ENCODE measurements at places on chromosomes 3 and 15.

- DNase-seq: no peak
- peaks cover 36% of the 10 kb centered on the region for H3K27me3 ChIP-seq
- peaks cover 20% of the 10 kb centered on the region for H3K4me1 ChIP-seq
- no peak overlapping the region for H3K27ac ChIP-seq
- H3K36me3 ChIP-seq: peaks cover 24% of the 10 kb centered on the region
These were observed 3.7 kb upstream of the ZNF662 start for GRCh38 chr3:42902257-42902656.

- H3K4me1 ChIP-seq: peaks cover 34% of the 10 kb centered on the region
- H3K36me3 ChIP-seq: no peaks in the 10 kb centered on the region
- no peak overlapping the region for H3K27ac ChIP-seq
- peaks cover 4% of the 10 kb centered on the region for H3K27me3 ChIP-seq
- no peak overlapping the region for H3K4me3 ChIP-seq
- no peak for DNase-seq
These were observed 241.4 kb downstream of the NFKBIZ start for GRCh38 chr3:102090721-102091045.

DNA sequence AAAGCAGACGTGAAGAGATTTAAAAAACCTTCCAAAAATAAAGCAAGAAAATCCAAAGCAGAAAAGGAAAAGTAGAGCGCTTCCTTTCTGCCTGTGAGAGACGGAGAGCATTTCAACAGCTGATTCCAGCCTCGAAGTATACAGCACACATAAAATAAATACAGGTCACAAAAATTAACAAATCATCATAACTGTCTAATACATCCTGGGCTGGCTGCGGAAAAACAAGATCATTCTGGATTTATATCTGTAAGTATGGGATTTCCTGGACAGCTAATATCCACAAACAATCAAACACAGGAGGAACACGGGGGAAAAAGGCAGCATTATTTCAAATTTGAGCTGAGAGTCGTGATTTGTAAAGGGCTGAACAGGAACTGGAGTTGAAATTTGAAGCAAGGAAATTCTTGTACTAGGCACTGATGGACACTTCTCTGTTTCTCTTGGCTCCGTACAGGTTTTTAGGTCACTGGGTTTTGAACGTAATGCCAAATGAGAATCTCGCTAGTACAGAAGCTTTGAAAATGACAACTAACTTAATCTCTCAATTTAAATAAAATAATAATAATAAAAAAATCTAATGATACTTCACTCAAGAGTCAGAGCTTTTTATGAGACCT, 577.7 kb downstream of the FOXP1 start:
- H3K4me3 ChIP-seq: no peak overlapping the region
- peaks cover 27% of the 10 kb centered on the region for H3K36me3 ChIP-seq
- peaks cover 58% of the 10 kb centered on the region for H3K4me1 ChIP-seq
- no peaks in the 10 kb centered on the region for H3K27me3 ChIP-seq
- no peak for DNase-seq

- peaks cover 64% of the 10 kb centered on the region for H3K4me1 ChIP-seq
- peak overlapping the region; percentile 94 for H3K4me3 ChIP-seq
- H3K27ac ChIP-seq: peak overlapping the region; percentile 95
These were observed 1.1 kb downstream of the CMTM7 start for GRCh38 chr3:32392536-32393302.

DNA sequence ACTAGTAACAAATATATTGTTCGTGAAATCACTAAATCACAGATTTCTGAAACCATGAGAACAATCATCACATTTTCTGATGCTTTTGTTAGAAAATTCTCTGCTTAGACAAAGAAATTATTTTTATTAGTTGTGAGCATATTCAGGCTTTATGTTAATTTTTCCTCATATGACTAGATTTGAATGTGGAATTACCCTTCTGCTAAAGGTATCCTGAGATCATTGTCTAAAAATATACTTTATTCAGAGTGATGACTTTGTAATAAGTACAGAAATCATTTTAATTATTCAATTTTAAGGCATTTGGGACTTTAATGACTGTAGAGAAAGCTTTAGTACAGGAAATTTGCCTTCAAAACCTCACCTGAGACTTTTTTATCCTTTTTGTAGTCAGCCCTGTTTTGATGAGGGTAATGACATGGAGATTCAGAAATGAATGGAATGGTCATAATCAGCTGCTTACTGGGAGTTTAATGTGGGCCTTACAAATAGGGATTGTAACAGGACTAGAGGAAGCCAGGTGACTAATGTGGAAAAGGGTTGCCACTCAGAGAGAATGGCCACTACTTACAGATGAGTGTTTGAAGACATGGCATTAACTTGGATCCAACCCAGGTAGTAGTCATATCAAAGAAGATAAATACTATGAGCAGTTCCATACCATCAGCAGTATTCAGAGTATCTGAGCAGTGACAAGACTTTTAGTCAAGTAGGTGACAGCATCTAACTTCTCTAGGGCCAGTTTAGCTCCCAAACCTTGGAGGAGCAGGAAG, 148.3 kb downstream of the MBNL1 start:
- H3K4me1 ChIP-seq: peaks cover 41% of the 10 kb centered on the region
- H3K4me3 ChIP-seq: no peak overlapping the region
- peaks cover 85% of the 10 kb centered on the region for H3K36me3 ChIP-seq
- peak overlapping the region; percentile 11 for H3K27ac ChIP-seq

GRCh38 chr15:31049111-31049510, 52.4 kb downstream of the TRPM1 start:
- H3K36me3 ChIP-seq: no peaks in the 10 kb centered on the region
- H3K4me3 ChIP-seq: no peak overlapping the region
- H3K27me3 ChIP-seq: peaks cover 9% of the 10 kb centered on the region
- peaks cover 5% of the 10 kb centered on the region for H3K4me1 ChIP-seq
- H3K27ac ChIP-seq: no peak overlapping the region
- DNase-seq: no peak

GRCh38 chr15:89898614-89899294, 5.0 kb upstream of the AP3S2 start:
- H3K27me3 ChIP-seq: peaks cover 2% of the 10 kb centered on the region
- peaks cover 10% of the 10 kb centered on the region for H3K4me1 ChIP-seq
- H3K27ac ChIP-seq: no peak overlapping the region
- no peak overlapping the region for H3K4me3 ChIP-seq
- H3K36me3 ChIP-seq: no peaks in the 10 kb centered on the region
- peak; percentile 66 for DNase-seq

- no peak for DNase-seq
- H3K36me3 ChIP-seq: no peaks in the 10 kb centered on the region
- H3K4me3 ChIP-seq: peak overlapping the region; percentile 71
- peaks cover 72% of the 10 kb centered on the region for H3K27me3 ChIP-seq
These were observed 31.3 kb upstream of the ST3GAL6 start for GRCh38 chr3:98731720-98732285.

DNA sequence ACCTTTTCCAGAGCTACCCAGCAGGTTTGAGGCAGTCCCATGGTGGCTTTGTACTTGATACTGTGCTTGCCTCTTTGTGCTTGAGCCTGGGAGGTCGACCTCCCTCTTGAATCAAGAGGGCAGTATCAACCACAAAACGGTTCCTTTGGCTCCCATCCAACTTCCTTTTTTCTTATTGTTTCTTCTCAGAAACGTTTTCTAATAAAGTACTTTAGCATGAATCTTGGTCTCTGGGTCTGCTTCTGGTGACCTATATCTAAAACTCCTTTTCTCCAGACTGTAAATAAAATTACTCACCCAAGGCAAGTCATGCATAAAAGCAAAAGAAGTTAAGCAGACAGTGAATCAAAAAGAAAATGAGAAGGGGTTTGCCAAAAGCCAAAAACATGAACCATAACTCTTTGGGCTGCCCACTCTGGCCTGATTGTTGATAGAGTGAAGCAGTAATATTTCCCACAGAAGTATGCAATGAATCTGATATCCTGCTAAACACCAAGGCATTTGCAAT, 112.2 kb upstream of the SLC4A7 start:
- no peak for DNase-seq
- peaks cover 15% of the 10 kb centered on the region for H3K4me1 ChIP-seq
- H3K4me3 ChIP-seq: no peak overlapping the region
- H3K36me3 ChIP-seq: peaks cover 3% of the 10 kb centered on the region
- H3K27ac ChIP-seq: no peak overlapping the region
- no peaks in the 10 kb centered on the region for H3K27me3 ChIP-seq

DNA sequence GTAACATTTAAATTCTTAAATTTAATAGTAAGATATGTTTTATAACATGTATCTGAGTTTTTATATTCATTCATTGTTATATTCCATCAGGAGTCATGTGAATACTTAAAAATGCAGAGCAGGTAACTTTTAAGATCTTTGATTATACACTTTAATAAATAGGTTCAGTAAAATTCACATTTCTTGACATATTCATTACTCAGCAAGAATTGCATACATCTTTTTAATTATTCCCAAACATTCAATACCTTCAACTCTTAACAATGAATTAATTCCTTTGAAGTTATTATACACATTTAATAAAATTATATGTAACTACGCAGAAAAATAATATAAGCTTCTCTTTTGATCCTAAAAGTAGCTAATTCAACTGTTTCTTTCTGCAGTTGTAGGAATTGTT, 105.4 kb downstream of the CNTN4 start:
- no peak overlapping the region for H3K27ac ChIP-seq
- no peaks in the 10 kb centered on the region for H3K36me3 ChIP-seq
- no peak for DNase-seq
- H3K4me1 ChIP-seq: no peaks in the 10 kb centered on the region

DNA sequence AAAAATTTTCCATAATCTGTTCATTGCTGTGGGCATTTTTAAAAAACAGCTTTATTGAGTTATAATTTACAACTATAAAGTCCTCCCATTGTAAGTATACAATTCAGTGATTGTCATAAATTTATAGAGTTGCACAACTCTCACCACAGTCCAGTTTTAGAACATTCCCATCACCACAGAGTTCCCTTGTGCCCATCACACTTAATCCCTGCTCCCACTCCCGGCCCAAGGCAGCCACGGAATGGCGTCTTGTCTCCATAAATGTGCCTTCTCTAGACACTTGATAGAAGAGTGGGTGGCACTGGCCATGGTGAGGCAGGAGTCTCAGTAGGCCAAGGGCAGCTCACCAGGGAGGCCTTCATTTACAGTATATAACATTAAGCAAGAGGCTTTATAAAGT, 6.3 kb downstream of the TSEN2 start:
- H3K4me3 ChIP-seq: no peak overlapping the region
- no peak overlapping the region for H3K27ac ChIP-seq
- H3K36me3 ChIP-seq: peaks cover 11% of the 10 kb centered on the region
- no peak for DNase-seq

DNA sequence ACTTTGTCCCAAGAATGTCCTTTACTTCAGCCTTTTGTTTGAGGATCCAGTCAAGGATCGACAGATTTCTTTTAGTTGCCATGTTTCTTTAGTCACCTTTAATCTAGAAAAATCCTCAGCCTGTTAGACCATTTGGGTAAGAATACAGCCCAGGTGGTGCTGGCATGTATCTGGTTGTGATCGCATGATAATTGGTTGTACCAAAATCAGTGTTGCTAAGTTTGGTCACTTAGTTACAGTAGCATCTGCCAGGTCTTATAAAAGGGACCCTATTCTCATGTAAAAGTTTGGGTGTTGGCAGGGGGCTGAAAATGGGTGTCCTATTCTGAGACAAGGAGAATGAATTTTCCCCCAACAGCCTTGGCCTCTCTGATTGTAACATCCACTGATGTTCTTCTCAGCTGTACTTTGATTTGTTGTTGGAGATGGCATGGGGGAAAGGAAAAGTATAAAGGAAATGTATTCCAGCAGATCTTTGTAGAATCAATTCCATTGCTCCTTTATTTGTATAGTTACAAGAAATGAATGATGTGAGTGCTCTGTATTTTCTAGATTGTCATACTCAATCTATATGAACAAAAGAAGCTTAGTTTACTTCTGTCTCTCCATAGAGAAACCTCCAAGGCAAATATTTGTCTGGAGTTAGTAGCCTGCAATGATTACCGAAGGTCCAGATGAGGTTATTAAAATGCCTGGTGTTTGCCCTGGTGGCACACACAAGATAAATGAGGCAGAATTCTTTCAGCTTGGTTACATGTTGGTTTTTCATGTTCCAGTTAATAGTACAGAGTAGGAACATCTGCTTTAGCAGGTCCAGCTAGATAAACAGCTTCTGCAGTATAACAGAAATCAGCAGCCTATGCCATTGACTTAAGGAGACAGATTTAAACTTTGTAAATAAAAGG, 65.7 kb downstream of the CMTM8 start:
- H3K27me3 ChIP-seq: no peaks in the 10 kb centered on the region
- H3K27ac ChIP-seq: peak overlapping the region; percentile 78
- DNase-seq: no peak
- no peak overlapping the region for H3K4me3 ChIP-seq
- peaks cover 64% of the 10 kb centered on the region for H3K4me1 ChIP-seq

DNA sequence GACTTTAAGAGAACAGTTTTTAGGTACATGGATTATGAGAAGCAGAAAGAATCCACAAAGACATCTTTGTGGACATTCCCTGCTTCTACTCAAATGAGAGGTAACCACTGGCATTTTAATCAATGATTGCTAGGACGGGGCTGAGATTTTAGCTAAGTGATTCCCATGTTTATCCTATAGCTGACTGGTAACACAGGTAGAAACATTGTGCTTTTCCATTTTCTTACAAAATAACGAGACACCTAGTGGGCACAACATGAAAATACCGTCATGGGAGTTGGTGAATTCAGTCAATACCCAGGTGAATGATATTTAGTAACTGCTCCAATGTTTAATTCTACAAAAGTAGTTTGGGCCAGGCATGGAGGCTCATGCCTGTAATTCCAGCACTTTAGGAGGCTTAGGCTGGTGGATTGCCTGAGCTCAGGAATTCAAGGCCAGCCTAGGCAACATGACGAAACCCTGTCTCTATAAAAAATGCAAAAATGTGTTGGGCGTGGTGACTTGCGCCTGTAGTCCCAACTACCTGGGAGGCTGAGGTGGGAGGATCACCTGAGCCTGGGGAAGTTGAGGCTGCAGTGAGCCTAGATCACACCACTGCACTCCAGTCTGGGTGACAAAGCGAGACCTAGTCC, 37.2 kb upstream of the DENND4A start:
- no peaks in the 10 kb centered on the region for H3K27me3 ChIP-seq
- peak overlapping the region; percentile 96 for H3K27ac ChIP-seq
- H3K4me1 ChIP-seq: peaks cover 62% of the 10 kb centered on the region
- peaks cover 11% of the 10 kb centered on the region for H3K36me3 ChIP-seq

- DNase-seq: no peak
- no peak overlapping the region for H3K4me3 ChIP-seq
- no peaks in the 10 kb centered on the region for H3K36me3 ChIP-seq
- H3K4me1 ChIP-seq: no peaks in the 10 kb centered on the region
- H3K27me3 ChIP-seq: no peaks in the 10 kb centered on the region
These were observed 60.7 kb upstream of the CTNNB1 start for GRCh38 chr3:41138601-41139000.

GRCh38 chr3:60742606-60743145, 508.6 kb downstream of the FHIT start:
- H3K27ac ChIP-seq: no peak overlapping the region
- DNase-seq: no peak
- no peaks in the 10 kb centered on the region for H3K36me3 ChIP-seq
- no peaks in the 10 kb centered on the region for H3K27me3 ChIP-seq
- H3K4me1 ChIP-seq: no peaks in the 10 kb centered on the region

GRCh38 chr3:43341788-43342187, 55.4 kb downstream of the SNRK start:
- H3K4me1 ChIP-seq: peaks cover 44% of the 10 kb centered on the region
- no peaks in the 10 kb centered on the region for H3K27me3 ChIP-seq
- peaks cover 92% of the 10 kb centered on the region for H3K36me3 ChIP-seq

All from activated CD4-positive, alpha-beta T cell treated with anti-CD3 and anti-CD28 coated beads, Interleukin-2, amount 10 ng/mL, durations not matched to agents 7 days and 5 days (primary cell).